ENCODE measurements at places on chromosomes 3 and 15.

GRCh38 chr3:87837076-87837475 is 221.7 kb downstream of the CGGBP1 start:
- H3K27me3 ChIP-seq, result no peaks in the 10 kb centered on the region
- no peak overlapping the region for H3K27ac ChIP-seq
- H3K36me3 ChIP-seq, result no peaks in the 10 kb centered on the region
- H3K4me3 ChIP-seq, result no peak overlapping the region
- no peaks in the 10 kb centered on the region for H3K4me1 ChIP-seq

GRCh38 chr3:59339818-59340217 is 290.0 kb upstream of the CFAP20DC start:
- no peaks in the 10 kb centered on the region for H3K36me3 ChIP-seq
- no peak overlapping the region for H3K4me3 ChIP-seq
- H3K27me3 ChIP-seq, result no peaks in the 10 kb centered on the region
- no peak for DNase-seq

GRCh38 chr3:46065294-46065705 is 38.0 kb upstream of the XCR1 start:
- H3K4me1 ChIP-seq, result no peaks in the 10 kb centered on the region
- no peak overlapping the region for H3K27ac ChIP-seq
- H3K36me3 ChIP-seq, result no peaks in the 10 kb centered on the region

GRCh38 chr3:19947549-19948225 is 790 bp downstream of the RAB5A start:
- peak overlapping the region; percentile 77 for H3K4me3 ChIP-seq
- peaks cover 10% of the 10 kb centered on the region for H3K36me3 ChIP-seq
- peaks cover 3% of the 10 kb centered on the region for H3K4me1 ChIP-seq
- peak; percentile 88 for DNase-seq
- no peaks in the 10 kb centered on the region for H3K27me3 ChIP-seq
- H3K27ac ChIP-seq, result peak overlapping the region; percentile 98

GRCh38 chr3:87987952-87988351 is 70.9 kb downstream of the CGGBP1 start:
- no peaks in the 10 kb centered on the region for H3K36me3 ChIP-seq
- no peak for DNase-seq
- H3K27ac ChIP-seq, result no peak overlapping the region
- no peak overlapping the region for H3K4me3 ChIP-seq
- no peaks in the 10 kb centered on the region for H3K27me3 ChIP-seq

DNA sequence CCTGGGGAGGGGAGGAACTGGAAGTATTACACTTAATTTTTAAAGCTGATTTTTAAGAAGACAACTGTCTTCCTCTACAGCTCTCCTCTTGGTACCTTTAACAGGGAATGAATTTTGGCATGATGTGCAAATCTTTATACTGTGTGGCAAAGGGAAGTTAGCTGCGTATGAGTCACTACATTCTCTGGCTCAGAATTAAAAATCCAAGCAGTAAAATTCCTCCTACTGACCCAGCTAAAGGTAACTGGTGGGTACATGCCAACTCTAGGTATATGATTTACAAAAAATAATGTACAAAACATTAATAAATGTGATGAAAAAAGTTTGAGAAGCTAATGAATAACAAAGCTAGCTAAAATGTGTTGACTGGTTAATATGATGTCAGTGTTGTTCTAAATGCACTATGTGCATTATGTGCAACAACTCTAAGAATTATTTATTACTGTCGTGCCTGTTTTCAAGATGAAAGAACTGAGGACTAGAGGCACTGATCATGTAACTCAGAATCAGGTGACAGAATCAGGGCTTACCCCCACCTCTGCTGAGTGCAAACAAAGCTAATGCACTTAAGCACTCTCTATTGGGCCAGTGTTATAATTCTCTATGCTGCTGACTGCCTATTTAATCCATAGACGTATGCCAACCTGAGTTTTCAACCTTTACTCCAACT is 194.7 kb upstream of the CADPS start:
- H3K4me3 ChIP-seq, result no peak overlapping the region
- H3K27ac ChIP-seq, result no peak overlapping the region
- no peaks in the 10 kb centered on the region for H3K36me3 ChIP-seq

DNA sequence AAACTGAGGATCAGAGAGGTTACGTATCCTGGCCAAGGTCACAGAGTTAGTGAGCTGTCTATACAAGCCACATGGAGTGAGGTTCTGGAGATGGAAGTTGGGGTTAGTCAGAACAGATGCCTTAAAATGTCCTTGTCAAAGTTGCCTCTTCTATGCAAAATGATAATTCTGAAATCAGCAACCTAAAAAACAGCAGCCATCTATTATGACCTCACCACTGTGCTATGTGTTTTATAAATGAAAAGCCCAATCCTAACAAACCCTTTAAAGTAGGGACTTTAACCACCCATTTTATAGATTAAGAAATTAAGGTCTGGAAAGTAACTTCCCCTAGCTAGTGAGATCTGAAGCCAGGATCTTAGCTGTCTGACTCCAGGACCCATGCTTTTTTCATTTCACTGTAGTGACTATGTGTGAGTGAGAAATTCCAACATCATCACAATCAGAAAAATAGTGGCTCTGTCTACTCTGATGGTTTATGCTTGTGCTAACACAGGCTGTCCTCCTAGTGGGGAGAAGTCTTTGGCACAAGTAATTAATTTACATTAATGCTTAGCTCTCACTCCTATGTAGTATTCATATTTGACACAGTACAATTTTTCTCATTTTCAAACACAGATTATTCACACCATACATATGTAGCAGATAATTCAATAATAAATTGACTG is 143.6 kb downstream of the ANO10 start:
- H3K36me3 ChIP-seq, result no peaks in the 10 kb centered on the region
- H3K4me3 ChIP-seq, result no peak overlapping the region
- no peak for DNase-seq
- peaks cover 2% of the 10 kb centered on the region for H3K4me1 ChIP-seq

GRCh38 chr3:23000371-23000770 is 202.8 kb upstream of the UBE2E2 start:
- H3K36me3 ChIP-seq, result no peaks in the 10 kb centered on the region
- no peak overlapping the region for H3K27ac ChIP-seq
- DNase-seq, result no peak

GRCh38 chr15:67059127-67059553 is 6.3 kb upstream of the SMAD3 start:
- no peaks in the 10 kb centered on the region for H3K36me3 ChIP-seq
- peak overlapping the region; percentile 46 for H3K27ac ChIP-seq
- no peaks in the 10 kb centered on the region for H3K27me3 ChIP-seq
- DNase-seq, result peak; percentile 89
- H3K4me3 ChIP-seq, result no peak overlapping the region

- H3K27me3 ChIP-seq, result no peaks in the 10 kb centered on the region
- H3K4me1 ChIP-seq, result no peaks in the 10 kb centered on the region
- H3K36me3 ChIP-seq, result no peaks in the 10 kb centered on the region
Measured at GRCh38 chr3:106018102-106018501, 149.3 kb upstream of the CBLB start.

DNA sequence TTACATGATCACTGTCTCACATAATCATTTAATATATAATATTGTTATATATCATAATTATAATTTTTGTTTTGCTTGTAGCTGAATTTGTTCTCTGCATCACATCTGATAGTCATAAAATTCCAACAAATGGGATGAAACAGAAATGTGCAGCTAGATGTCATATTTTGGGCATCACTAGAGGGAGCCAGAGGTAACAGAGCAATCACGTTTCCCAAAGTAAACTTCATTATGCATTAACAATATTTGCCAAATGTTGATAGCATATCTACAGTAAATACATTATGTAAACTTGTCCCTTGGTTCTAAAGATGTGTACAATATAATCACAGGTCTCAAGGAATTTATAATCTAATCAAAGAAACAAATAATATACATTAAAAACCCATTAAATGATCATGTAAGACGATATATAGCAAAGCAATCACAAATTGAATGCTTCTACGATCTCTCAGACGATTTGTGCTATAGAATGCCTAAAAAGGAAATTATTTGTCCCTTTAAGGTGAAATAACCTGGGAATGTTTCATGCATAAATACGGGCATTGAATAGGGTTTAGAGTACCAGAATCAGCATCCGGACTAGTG is 234.2 kb upstream of the MCTP2 start:
- no peak overlapping the region for H3K27ac ChIP-seq
- no peaks in the 10 kb centered on the region for H3K36me3 ChIP-seq
- H3K4me3 ChIP-seq, result no peak overlapping the region
- peaks cover 13% of the 10 kb centered on the region for H3K27me3 ChIP-seq
- no peaks in the 10 kb centered on the region for H3K4me1 ChIP-seq

- peaks cover 25% of the 10 kb centered on the region for H3K4me1 ChIP-seq
- no peaks in the 10 kb centered on the region for H3K36me3 ChIP-seq
- no peak overlapping the region for H3K4me3 ChIP-seq
- DNase-seq, result peak; percentile 64
- no peaks in the 10 kb centered on the region for H3K27me3 ChIP-seq
Measured at GRCh38 chr3:64187065-64187959, 38.0 kb downstream of the PRICKLE2 start.

DNA sequence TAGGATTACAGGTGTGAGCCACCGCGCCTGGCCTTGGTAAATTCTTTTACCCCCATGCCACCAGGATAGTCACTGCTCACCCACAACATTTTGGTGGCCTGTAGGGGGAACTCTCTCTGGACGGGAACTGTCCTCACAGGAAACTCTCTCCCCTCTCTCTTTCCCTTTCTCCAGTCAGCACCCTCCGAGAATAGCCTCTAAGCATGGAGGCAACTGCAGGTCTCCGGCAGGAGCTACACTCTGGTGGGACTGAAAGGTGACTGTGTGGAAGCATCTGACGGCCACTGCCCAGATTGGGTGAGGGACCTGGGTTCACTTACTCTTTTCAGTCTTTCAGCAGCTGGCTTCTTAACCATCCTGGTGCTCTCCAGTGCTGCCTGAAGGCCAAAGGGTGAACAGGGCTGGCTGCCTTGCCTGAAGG is 21.3 kb downstream of the TRANK1 start:
- H3K4me3 ChIP-seq, result no peak overlapping the region
- no peak for DNase-seq
- H3K27me3 ChIP-seq, result no peaks in the 10 kb centered on the region

- DNase-seq, result peak; percentile 11
- H3K4me3 ChIP-seq, result no peak overlapping the region
- no peaks in the 10 kb centered on the region for H3K27me3 ChIP-seq
Measured at GRCh38 chr15:35038626-35039451, 46.3 kb downstream of the NANOGP8 start.

DNA sequence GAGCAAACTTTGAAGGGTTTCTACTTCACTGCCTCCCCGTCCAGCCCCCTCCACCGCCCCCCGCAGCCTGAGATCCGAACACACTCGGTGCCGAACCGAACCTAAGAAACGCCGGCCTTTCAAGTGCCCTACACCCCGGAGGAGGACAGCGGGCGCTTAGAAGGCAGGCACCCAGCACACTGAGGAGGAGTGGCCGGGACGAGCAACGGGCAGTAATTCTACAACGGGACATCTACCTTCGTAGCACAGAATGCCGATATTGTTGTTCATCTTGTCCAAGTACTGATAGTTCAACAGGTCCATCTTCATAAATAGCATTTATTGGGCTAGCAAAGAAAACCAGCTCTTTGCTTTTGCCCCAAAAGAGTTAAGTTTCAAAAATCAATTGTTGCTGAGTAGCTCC is 513 bp downstream of the VGLL4 start:
- H3K27me3 ChIP-seq, result no peaks in the 10 kb centered on the region
- peaks cover 8% of the 10 kb centered on the region for H3K36me3 ChIP-seq
- peaks cover 2% of the 10 kb centered on the region for H3K4me1 ChIP-seq
- no peak for DNase-seq
- peak overlapping the region; percentile 70 for H3K4me3 ChIP-seq

DNA sequence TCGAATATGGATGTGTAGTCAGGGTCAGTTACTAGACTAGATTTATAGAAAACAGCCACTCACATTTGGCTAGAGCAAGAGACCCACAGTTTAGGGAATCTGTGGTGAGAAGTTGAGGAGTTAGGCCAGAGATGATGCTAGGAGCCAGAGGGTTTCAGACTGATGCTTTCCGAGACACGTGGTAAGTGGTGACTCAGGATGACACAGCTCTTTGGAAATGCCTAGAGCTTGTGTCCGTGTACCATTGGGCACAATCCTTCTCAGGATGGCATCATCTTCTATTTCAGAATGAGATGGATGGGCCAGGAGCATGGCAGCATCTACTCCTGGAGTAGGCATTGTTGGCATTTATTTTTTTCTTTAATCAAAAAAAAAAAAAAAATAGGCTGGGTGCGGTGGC is 28.5 kb downstream of the PTPRG start:
- H3K4me3 ChIP-seq, result no peak overlapping the region
- H3K4me1 ChIP-seq, result no peaks in the 10 kb centered on the region
- H3K27ac ChIP-seq, result no peak overlapping the region
- no peaks in the 10 kb centered on the region for H3K27me3 ChIP-seq
- DNase-seq, result no peak

DNA sequence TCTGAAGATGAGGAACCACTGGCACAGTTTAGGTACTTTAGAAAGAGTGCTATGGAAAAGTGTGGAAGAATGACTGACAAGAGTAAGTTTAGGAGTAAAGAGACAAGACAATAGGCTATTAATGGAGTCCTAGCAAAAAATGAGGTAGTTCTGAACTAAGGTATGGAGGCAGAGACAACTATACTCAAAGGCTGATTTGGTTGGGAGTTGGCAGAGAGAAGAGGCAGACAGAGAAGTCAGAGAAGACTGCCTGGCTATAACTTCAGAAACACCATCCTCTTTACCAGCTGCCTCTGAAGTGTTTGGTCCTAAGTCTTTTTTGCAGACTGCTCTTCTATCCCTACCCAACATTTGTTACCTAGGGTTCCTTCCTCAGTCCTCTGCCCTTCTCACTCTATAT is 19.2 kb downstream of the DYNC1LI1 start:
- no peak overlapping the region for H3K27ac ChIP-seq
- H3K4me3 ChIP-seq, result no peak overlapping the region
- no peak for DNase-seq
- no peaks in the 10 kb centered on the region for H3K4me1 ChIP-seq
- H3K27me3 ChIP-seq, result no peaks in the 10 kb centered on the region

GRCh38 chr3:79038057-79038456 is 729.7 kb downstream of the ROBO1 start:
- H3K27ac ChIP-seq, result no peak overlapping the region
- H3K27me3 ChIP-seq, result no peaks in the 10 kb centered on the region
- no peak overlapping the region for H3K4me3 ChIP-seq
- H3K4me1 ChIP-seq, result no peaks in the 10 kb centered on the region

DNA sequence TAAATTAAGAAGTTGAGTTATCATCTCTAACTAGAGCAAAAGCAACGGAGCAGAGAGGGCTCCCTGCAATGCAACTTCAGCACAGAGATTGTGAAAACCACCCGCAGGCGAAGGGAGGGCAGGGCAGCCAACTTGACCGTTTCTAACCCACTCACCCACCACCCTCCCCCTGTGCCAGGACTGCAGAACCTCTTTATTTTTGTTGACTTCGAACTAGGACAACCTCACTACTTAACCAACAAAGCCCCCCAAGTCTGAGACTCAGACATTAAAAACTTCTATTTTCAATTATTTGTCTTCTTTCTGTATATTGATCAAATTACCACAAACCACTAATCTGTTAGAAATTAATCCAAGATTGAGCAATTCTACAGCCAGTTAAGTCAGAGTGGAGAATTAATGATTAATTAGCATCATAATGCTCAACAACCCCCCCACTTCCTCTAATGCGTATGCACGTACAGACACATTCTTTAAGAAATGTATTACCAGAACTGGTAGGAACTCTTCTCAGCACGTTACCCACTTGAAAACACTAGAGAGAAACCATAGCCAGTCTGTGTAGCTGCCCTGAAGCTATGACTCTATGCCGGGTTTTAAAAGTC is 2.0 kb downstream of the MGLL start:
- no peak overlapping the region for H3K4me3 ChIP-seq
- H3K4me1 ChIP-seq, result peaks cover 18% of the 10 kb centered on the region
- H3K36me3 ChIP-seq, result peaks cover 33% of the 10 kb centered on the region
- H3K27ac ChIP-seq, result peak overlapping the region; percentile 80

GRCh38 chr3:189962466-189962865 is 158.2 kb downstream of the P3H2 start:
- no peak overlapping the region for H3K27ac ChIP-seq
- DNase-seq, result no peak
- no peaks in the 10 kb centered on the region for H3K4me1 ChIP-seq
- H3K36me3 ChIP-seq, result no peaks in the 10 kb centered on the region

Data from small intestine (tissue), 16 donors.